ENCODE measurements at places on chromosomes 7 and 10.

DNA sequence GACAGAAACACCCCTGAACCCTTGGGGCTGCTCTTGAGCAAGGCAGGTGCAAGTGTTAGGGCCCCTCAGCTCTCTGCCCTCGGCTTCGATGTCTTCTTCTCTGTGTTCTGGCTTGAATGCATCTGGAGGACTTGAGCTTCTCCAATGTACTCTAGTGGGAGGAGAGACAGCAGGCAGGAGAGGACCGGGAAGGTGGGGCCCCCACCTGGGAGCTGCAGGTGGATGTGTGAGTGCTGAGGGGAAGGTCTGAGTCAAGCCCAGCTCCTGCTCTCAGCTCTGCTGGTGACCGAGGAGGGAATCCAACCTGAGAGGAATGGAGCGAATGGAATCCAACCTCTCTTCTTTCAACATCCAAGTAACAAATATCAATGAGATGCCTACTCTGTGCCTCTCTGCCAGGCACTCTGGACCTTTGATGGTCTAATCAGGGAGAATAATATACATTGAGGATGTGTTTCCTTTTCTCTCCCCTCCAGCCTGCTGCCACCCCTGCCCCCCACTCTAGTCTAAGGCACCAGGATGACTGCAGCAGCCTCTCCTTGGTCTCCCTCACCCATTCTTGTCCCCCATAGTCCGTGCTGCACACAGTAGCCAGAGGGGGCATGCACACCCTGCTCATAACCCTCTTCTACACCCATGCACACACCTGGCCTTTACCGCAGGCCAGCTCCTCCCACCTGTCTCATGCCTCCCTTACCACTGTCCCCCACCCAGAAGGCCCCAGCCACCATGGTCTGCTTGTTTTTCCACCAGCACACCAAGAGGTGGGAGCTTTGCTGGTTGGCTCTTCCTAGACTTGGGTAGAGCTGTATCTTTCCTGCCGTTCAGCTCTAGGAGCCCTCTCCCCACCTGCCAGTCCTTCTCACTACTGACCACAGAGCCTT is 13.6 kb downstream of the TBATA start:
- no peak for DNase-seq

DNA sequence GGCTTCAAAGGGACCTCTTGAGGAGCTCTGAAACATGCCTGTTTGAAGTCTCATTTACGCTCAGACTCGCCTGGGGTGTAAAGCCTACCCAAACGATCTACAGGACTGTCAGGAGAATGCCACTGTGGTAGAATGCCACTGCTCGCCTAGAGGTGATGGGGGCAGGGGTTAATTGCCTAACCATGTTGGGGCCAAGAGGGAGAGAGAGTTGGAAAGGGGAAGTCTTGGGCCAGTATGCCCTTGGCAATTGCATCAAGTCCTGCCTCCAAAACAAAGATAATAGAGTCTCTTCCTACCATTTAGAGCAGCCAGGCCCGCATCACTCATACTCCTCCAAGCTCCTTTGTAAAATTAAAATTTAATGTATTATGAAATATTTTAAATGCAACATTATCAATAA is 25.2 kb downstream of the CDK1 start:
- DNase-seq: no peak

DNA sequence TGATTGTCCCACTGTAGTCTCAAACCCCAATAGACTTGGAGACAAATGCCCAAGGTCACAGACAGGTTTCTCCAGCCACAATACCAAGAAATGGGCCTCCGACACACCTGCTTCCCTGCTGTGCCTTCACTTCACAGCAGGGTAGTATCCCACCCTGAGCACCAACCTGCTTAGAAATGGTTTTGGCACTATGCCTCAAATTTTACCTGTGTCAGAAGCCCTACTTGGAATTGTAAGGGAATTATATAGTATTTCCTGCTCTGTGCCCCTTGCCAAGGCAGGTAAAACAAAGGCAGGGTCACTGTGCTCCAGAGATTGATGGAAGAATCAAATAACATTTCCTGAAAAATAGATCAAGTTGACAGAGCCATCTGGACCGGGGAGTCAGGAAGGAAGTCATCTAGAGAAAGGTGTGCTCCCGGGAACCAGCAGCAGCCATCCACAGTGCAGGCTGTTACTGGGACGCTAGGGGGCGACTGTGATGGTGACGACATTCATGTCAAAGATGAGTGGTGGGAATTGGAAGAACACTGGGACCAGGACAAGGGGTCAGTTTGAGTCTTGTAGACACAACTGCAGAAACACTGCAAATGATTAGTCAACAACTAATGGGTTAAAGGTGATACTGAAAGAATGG is 117.8 kb upstream of the AKR1E2 start:
- DNase-seq: no peak

DNA sequence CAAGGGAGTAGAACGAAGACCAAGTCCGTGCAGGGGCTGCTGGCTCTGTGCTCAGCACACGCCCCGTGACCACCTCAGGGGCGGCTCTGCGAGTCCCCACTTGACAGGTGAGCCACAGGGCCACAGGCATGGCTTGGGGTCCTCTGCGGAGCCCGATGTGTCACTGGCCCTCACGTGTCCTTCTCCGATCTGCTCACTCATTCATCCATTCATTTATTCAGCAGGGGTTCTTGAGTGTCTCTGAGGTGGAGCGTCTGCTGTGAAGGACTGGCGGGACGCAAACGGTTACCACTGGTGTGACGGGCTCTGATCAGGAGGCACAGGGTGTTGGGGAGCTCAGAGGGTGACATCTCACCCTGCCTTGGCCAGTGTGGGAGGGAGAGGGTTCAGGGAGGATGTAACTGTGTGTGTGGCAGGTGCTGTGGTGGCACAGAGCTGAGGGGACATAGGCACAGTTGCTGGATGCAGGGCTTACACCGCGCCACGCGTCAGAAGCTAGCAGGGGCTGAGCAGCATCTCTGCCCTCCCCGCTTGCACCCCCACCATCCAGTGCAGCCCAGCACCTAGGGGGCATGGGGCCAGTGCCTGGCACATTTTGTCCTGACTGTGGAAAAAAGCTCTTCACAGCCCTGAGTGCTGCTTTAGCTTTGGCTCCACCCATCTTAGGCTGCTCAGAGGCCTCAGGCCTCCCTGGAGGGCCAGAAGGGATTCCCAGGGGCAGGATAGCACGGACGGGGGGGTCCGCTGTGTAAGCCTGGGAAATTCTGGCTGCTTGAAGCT is 116.8 kb downstream of the LHPP start:
- DNase-seq: no peak

GRCh38 chr7:50835156-50835555 is 52.5 kb upstream of the GRB10 start:
- DNase-seq: no peak

DNA sequence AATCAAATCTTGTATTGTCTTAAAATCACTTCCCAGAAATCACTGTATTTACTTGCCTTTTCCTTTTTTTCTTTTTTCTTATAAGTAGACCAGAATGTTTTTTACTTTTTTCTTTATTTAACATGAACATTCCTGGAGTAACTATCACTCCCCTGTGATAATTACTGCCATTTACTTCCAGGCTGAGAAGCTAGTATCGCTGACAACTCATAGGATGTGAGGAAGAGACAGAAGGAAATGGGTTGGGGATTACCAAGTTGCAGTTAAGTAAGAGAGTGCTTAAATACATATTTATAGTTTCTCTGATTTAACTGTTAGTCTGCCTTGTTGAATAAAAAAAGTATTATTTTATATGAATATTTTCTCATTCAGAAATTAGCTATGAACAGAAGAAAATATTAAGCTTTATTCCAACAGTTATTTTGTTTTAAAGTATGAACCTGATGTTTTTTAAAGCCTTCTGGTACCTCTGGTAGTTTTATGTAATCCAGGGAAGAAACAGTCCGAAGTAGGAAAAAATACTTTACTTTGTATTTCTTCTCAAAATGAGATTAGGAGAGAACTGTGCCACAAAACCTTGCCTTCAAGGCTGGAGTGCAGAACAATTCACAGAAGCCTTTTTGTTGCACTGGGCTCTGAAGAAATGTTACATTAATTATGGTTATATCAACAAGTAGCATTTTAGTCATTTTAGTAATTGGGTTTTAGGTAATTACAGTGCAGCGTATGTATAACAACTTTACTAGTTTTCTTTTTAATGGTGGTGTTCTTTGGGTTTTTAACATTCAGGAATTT is 72.8 kb downstream of the SHOC2 start:
- no peak for DNase-seq

- DNase-seq: no peak
Measured at GRCh38 chr7:48053736-48054135, 18.4 kb downstream of the C7orf57 start.

DNA sequence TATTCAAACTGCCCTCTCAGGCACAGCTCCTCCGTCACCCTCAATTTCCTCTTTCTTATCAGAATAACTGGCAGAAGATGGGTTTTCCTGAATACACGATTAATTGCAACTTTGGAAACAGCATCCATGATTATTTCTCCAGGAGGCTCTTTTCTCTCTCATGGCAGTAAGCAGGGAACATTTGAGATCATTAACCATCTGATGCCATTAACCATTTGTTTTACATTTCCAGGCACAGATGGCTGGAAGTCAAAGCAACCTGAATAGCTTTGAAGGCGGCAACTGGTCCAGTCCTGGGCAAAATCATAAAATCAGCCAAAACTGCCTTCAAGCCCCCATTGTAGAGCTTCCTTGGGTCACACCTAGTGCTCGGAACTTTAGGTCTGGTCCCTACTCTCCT is 289.5 kb upstream of the AOAH start:
- no peak for DNase-seq

- DNase-seq: no peak
Measured at GRCh38 chr7:82224529-82224928, 219.0 kb downstream of the CACNA2D1 start.

DNA sequence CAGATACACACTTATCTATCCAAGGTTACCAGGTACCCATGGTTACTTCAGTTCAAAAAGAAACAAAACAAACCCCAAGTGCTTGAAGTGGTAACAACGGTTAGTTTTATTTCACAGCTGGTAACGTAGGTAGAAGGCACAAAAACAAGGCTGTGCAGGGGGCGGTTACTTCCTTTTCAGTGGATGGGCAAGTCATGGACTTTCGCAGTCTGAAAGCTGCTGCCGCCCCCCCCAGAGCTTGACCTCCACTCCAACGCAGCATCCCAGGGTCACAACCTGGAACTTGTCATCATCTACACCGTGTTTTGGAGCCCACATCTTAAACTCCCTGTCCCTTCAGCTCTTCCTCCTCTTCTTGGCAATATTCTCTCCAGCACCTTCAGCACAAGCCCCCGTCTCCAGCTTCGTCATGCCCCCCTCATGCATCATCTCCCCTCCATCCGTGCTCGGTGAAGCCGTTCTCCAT is 181.2 kb upstream of the ITGB1 start:
- DNase-seq: no peak

GRCh38 chr10:124296121-124296812 is 122.5 kb downstream of the OAT start:
- no peak for DNase-seq

DNA sequence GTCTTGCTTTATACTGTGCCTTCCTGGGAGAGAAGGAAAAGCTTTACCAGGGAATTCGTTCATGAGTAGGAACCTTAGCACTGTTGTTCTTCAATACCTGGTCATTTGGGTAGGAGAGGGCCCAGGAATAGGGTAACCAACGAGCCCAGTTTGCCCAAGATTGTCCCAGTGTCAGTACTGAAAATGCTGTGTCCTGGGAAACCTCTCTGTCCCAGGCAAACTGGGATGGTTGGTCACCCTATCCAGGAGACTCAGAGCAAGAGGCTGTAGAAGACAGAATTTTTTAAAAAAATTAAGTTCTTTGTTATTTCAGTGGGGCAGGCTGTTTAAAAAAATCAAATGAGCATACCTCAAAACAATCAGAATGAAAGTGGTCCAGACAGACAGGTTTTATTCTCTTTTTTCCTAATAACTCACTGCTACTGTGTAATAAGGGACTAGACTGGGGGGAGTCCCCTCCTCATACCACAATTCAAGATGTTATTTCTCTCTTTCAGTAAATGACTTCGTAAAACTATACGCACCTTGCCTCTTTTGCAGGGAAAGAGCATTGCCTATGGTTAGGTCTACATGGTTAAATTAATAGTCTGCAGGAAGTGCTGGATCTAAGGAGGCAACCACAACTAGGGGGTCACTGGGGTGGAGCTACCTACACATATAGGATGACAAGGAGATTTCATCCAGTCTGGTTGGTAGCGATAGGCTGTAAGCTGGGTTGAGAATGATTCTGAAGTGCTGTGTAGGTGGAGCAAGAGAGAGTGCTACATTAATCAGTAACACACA is 41.1 kb upstream of the FAM133B start:
- DNase-seq: no peak

GRCh38 chr7:106018566-106019469 is 55.8 kb downstream of the CDHR3 start:
- DNase-seq: no peak

DNA sequence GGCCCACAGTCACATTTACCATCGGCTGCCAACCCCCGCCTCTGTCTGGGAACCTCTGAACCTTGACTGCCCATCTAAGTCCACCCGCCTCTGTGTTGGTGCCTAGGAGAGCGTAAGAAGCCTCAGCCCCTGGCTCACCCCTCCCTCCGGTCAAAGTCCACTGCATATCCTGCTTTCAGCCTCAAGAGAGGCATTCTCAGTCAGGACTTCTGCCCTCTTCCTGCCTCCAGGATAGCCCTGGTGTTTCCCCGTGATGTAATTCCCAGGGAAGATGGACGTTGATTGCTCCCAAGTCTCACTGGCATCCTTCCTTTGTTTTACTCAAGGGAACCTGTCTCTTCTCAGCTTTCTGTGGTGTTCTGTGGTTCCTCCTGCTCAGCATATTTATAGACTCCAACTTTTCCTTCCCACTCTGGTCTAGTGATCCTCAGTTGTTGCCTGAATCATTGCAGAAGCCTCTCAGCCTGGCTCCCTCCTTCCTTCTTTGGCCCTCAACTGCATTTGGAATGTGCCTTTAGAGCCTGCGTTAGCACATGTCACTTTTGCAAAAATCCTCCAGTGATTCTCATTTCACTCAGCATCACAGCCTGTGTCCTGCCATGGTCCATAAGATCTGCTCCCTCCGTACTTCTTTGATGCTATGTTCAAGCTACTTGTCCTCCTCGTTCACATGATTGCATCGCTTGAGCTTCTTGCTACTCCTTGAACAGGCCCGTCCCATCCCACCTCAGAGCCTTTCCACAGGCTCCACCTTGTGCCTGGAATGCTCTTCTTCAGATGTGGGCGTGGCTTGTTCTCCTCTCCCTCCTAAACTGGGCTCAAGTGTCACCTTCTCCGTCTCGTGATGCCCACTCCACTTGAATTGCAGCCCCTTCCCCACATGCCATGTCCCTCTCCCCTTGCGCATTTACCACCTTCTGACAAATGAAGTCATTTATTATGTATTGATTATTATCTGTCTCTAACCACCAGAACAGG is 124.2 kb downstream of the PLPP4 start:
- DNase-seq: no peak

- no peak for DNase-seq
Measured at GRCh38 chr10:16297642-16298041, 139.2 kb upstream of the PTER start.
